ENCODE measurements at places on chromosomes 11 and 22.

GRCh38 chr11:84103096-84103495 lies 816.9 kb upstream of the CCDC90B start:
- no peak for DNase-seq

DNA sequence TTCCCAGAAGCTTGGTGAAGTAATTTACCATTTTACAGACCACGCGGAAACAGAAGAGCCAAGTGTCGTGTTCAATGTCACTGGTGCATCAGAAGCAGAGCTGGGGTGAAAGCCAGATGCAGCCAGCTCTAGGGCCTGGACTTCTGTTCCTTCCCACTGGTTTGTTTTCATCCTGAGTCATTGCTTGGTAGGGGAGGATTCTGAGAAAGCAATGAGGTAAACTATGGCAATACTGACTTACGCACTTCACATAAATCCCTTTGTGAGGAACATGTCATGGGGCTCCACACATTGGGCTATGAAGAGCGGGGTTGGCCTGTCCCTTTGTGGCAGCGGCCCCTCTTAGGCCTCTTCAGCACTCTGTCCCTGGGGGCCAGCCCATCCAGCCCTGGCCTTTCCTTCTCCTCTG lies 52.4 kb upstream of the RBFOX2 start:
- DNase-seq: no peak

- DNase-seq: no peak
These were observed 58.2 kb upstream of the EED start for GRCh38 chr11:86186386-86186785.

GRCh38 chr22:28917747-28918549 lies 34.6 kb downstream of the ZNRF3 start:
- DNase-seq: no peak

GRCh38 chr11:67517784-67518552 lies 5.3 kb downstream of the CABP2 start:
- DNase-seq: no peak

DNA sequence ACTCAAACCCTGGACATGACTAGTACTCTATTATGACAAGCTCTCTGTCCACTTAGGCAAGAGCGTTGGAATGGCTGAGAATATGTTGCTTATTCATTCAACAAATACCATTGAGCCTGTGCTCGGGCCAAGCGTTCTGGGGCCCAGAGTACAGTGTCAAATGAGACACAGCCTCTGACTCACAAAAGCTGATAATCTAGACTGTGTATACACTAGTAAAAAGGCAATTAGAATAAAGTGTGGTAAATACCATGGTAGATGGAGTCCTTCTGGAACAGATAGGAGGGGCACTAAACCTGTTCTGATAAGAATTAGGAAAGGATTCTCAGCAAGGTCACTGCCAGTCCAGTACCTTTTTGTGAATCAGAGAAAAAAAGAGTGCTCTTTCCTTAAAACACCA lies 24.7 kb downstream of the KCNE3 start:
- DNase-seq: no peak
